Activated CD4-positive, alpha-beta T cell treated with anti-CD3 and anti-CD28 coated beads, Interleukin-2, Interleukin-6, amounts not matched to agents 100 ng/mL and 50 ng/mL, durations not matched to agents 16 hours and 8 hours (primary cell): ENCODE measurements at places on chromosomes 5 and 9.

GRCh38 chr5:1593903-1594356, 70.2 kb upstream of the LPCAT1 start:
- DNase-seq: no peak

DNA sequence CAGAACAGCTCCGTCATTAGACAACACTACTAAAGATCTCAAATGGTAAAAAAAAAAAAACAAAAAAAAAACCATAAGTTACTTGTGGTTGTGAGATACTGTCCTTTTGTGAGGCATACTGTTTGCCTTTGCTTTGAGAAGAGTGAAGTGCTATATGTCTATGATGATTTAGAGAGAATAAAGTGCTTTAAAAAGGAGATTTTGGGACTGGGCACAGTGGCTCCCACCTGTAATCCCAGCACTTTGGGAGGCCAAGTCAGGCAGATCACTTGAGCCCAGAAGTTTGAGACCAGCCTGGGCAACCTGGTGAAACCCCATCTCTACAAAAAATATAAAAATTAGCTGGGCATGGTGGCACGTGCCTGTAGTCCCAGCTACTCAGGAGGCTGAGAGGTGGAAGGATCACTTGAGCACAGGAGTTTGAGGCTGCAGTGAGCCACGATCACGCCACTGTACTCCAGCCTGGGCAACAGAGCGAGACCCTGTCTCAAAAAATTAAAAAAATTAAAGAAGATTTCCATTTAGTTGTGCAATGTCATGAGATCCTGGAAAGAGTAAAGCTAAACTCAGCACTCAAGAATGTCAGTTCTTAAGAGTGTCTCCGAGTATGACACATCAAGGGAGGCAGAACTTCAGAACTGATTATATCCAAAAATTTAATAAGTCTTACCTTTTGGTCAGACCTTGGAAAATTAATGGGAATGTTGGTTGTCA, 87.3 kb downstream of the PRDM6 start:
- DNase-seq: no peak

DNA sequence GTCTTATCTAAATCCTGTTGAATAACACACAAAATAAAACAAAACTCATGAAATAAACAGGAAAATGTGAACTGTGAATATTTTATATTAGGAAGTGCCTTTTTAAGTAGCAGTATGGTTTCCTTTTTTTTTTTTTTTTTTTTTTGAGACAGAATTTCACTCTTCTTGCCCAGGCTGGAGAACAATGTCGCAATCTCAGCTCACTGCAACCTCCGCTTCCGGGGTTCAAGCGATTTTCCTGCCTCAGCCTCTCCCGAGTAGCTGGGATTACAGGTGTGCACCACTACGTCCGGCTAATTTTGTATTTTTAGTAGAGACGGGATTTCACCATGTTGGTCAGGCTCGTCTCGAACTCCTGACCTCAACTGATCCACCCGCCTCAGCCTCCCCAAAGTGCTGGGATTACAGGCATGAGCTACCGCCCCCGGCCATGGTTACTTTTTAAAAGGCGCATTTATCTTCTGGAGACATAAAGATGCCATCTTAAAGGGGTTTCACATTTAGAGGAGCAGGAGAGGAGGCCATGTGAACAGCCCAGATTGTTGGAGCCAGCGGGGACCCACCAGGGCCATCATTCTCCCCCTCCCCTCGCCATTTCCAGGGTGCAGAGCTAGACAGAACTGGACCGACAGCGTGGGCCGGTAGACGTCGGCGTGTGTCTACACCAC, 64.1 kb downstream of the ROR2 start:
- DNase-seq: no peak

DNA sequence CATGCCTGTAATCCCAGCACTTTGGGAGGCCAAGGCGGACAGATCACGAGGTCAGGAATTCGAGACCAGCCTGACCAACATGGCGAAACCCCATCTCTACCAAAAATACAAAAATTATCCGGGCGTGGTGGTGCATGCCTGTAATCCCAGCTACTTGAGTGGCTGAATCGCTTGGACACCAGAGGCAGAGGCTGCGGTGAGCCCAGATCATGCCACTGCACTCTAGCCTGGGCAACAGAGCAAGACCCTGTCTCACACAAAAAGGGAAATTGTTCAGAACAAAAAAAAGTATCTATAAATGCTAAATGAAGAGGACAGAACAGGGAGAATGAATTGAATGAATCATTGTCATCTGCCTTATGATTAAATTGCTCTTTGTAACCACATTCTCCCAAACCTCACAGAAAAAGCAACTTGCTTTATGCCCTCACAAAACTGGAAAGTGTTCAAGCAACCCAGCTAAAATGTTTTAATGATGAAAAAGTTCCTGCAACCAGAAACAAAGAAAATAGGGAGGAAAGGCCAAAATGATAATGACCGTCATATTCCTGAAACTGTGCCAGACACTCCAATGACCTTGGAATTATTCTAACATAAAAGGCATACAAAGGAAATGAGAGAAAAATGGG, 83.7 kb downstream of the SERINC5 start:
- DNase-seq: no peak

DNA sequence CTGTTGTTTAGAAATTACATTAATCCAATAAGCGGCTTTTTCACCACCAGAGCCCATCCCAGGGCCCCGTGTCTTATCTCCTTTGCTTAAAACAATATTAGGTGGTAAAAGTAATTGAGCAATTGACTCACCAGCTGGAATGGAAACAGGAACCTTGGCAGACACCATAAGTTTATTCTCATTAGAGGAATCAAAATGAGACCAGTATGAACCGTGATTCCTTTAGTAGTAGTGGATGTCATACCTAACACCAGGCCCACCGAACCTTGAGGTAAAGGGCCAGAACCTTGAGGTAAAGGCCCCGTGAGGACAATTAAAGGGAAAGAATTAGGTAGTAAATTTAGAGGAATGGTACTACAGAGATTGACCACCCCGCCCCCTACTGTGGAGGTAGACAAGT, 16.5 kb downstream of the HSDL2 start:
- no peak for DNase-seq

GRCh38 chr5:170638454-170639220, 134.8 kb downstream of the KCNIP1 start:
- DNase-seq: peak; percentile 78

- peak; percentile 86 for DNase-seq
Measured at GRCh38 chr5:176660860-176661641, 13.8 kb downstream of the TSPAN17 start.

DNA sequence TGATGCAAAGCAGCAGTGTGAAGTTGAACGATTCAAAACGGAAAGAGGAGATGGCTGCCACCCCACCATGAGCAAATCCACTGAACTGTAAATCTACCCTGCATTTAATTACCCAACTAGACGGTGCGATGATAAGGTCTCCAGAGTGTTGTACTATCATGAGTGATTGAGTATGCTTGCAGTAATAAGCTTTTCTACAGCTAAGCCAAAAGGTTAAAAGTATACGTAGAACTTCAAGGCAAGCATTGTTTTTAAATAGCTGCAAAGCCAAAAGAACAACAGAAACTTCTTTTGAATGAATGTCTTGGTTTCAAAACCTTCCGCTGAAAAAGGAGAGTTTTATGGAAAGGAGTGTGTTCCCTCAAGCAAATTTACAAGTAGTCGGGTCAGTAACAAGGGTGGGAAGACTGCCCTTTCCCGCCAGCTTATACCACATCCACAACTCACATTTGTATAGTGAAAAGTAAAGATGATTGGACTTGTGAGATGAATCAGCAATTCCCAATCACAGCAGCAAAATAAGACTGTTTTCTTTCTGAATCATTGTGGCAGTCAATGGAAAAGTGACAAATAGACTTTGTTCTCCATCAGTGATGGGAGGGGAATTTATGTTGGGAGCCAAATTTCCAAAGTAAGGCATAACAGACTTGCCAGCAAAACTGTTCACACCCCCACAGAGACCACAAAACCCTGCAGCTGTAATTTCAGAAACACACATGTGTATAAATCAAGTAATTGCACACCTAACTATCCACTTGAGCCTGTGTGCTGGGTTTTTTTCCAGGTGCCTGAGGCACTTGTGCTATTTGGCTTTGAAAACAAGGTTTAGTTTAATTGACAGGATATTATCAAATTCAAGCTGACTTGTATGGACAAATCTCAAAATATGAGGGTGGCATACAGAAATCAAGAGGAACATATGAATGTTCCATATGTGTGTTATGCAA, 407.7 kb upstream of the GRAMD2B start:
- no peak for DNase-seq

DNA sequence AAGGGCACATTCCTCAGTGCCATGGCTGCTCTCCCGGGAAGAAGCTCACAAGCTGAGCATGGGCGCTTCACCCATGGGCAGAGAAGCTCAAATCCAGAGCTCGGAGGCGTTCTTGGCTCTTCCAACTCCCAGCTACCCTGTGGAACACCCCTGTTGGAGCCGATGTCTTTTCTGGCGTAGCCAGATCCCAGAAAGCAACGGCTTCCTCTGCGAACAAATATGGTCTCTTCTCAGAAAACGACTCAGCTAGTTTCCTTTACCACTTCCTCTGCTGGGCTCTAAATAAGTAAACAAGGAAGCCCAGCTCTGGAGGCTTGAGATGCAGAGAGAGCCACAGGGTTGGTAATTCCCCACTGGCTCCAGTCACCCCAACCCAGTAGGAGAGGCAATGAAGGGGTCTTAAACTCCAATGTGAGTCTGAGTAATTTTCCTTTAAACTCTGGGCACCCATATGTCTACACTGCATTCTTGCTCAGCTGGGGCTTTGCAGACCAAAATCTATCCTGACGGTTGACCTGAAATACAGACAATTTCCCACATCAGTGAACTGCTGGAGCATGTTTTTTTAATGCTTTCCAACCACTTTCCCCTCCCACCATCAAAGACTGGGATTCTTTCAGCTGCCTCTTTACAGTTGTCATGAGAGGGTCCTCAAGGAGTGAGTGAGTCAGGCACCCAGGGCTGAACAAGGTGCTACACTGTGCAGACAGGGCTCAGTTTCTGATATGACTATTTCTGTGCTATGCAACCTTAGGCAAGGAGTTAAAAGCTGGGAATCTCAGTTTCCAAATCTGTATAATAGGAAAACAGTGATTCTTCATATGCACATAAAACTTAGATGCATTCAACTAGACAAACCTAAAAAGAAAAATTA, at the start of gene LCP2:
TSS of gene LCP2 (minus strand) at position 189 of the 874 bp plus-strand sequence. CDS start at position 23, 166 bp downstream.
- DNase-seq: peak; percentile 83
